ENCODE measurements at places on chromosomes 2 and 18.

- no peak for DNase-seq
Observed at GRCh38 chr2:135664623-135665068, 77.0 kb upstream of the UBXN4 start.

GRCh38 chr2:16665748-16666448, at the start of gene CYRIA:
TSS of gene CYRIA (minus strand) at chr2:16665834. CDS start at chr2:16588119, 77,715 bp downstream.
- no peak for DNase-seq

GRCh38 chr18:58865033-58865590, 435 bp downstream of the ZNF532 start:
- no peak for DNase-seq

GRCh38 chr2:70982971-70983370, 4.5 kb downstream of the ANKRD53 start:
- no peak for DNase-seq

GRCh38 chr18:44731530-44732237, 51.0 kb downstream of the SETBP1 start:
- no peak for DNase-seq

DNA sequence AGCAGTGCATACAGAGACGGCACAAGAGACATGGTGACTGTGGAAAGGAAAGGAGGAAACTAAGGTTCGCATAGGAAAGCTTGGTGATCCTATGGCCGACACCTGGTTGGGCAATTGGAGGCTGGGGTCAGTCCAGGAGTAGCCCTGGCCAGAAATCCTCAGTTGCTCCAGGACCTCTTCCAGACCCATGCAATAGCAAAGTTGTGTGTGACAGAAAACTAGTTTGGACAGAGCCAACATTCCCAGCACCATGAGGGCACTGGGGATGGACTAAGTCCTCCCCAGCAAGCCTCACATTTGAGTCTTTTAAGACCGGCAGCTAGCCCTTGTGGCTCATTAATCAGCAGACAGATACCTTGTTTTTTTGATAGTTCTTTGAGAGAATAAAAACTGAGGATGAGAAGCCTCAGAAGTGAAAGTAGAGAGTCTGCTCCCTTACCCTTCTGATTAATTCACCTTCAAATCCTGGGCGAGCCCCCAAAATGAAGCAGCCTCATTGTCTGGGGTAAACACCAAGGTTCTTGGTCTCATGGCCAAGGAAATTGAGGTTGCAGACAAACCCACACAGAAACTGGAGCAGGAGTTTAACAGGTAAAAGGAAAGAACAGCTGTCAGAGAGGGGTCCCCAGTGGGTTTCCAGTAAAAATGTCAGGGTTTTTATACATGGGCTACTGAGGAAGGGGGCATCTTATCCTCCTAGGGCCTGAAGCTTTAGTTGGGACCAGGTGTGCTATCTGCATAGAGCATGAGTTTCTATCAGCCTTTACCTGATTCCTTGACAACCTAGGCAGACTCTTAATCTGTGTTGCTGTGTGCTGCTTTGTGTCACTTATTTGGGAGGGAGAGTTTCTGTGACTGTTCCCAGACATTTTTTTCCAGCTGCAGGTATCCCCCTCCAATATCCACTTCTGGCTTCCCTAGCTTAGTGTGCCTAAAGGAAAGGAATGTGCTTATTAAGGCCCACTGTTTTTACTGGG, 39.1 kb downstream of the STK17B start:
- DNase-seq = peak; percentile 46

- DNase-seq = peak; percentile 50
Observed at GRCh38 chr2:98608962-98609604, 694 bp downstream of the UNC50 start.

DNA sequence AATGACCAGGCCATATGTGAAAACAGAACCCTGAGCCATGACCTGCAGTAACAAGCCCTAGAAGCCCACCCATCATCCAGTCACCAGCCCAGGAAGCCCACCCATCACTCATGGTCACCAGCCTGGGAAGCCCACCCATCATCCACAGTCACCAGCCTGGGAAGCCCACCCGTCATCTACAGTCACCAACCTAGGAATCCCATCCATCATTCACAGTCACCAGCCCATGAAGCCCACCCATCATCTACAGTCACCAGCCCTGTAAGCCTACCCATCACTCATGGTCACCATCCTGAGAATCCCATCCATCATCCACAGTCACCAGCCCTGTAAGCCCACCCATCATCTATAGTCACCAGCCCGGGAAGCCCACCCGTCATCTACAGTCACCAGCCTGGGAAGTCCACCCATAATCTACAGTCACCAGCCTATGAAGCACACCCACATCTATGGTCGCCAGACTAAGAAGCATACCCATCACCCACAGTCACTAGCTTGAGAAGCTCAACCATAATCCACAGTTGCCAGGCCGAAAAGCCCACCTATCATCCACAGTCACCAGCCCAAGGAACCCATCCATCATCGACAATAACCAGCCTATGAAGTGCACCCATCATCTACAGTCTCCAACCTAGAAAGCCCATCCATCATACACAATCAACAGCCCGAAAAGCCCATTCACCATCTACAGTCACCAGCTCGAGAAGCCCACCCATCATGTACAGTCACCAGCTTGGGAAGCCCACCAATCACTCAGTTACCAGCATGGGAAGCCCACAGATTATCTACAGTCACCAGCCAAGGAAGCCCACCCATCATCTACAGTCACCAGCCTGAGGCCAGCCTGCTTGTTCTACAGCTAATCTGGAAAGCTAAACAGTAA, 91.9 kb downstream of the TWIST2 start:
- DNase-seq = no peak

- DNase-seq = peak; percentile 76
Observed at GRCh38 chr2:143524119-143524553, 394.9 kb downstream of the ARHGAP15 start.

DNA sequence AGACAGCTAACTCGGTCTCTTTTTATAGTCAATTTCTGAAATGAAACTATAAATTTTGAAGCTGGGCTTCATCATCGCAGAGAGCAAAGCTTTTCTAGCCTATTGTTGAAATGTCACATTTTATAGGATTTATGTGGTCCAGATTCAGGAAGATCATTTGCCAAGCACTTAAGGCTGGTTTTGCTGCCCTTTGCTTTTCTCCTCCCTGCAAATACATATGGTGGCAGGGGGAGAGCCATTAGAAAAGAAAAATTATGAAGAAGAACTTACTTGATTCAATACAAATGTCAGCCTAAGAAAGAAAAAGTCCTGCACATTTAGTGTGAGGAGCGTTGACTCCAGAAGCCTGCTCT, 206.9 kb upstream of the NRP2 start:
- DNase-seq = no peak

GRCh38 chr2:16417726-16418125, 247.9 kb downstream of the CYRIA start:
- DNase-seq = no peak

GRCh38 chr2:168056242-168056787, 191.1 kb downstream of the STK39 start:
- DNase-seq = no peak

DNA sequence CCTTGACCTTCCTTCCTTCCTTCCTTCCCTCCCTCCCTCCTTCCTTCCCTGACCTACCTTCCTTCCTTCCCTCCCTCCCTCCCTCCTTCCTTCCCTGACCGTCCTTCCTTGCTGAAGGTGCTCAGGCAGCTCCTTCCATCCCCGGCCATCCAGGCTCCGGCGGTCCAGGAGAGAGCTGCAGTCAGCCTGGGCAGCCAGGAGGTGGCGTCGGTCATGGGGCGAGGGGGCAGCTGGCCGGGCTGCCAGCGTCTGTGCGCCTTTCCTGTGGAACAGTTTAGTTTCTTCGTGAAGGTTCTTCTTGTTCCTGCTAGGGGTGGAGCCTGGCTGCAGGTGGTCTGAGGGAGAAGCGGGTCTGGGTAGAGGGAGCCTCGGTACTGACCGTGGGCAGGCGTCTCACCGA, 15.7 kb downstream of the GPR35 start:
- DNase-seq = peak; percentile 12
